Activated CD4-positive, alpha-beta T cell treated with anti-CD3 and anti-CD28 coated beads, Interleukin-2, amount 10 ng/mL, durations not matched to agents 24 days and 14 days (primary cell): ENCODE measurements at places on chromosomes 5 and 9. TPM values are rescaled to one million over a fixed set of nuclear protein-coding genes. Genes with fewer than 3 reads are reported as not detected.
A peak's percentile ranks its signal among the peaks of the same experiment; 100 is the strongest.

DNA sequence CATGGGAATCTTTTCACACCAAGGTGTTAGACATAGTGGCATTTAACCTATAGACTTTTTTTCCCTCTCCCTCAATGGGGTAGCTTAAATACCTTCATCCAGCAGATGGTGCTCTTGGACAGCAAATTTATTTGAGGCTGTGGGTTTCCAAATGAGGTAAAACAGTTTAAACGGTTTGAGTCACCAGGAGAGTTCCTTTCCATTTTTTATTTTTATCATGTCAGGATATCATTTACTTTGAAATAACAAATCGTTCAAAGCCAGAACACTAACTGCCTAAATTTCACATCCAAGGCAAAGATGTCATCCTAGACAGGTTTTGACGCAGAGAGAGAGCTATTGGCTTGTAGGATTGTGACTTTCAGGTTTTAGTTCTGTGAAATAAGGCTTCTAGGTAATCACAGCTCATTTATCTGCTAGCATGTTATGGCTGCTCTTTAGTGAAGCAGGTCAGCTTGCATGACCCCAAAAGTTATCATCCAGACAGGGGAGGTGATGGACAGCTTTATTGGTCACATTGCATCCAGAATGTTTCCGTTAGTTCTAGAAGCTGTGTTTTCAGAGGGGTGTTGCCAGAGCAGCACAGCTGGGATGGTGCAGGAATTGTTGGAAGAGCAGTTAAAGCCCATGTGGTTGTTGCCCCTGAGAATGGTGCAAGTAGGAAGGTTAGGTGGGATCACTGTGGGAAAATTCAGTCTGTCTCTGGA is 69.8 kb downstream of the KDM4C start:
- DNase-seq, result peak; percentile 86

The PITX1 gene
- total RNA-seq, result 0.61 and 0.78 TPM in 2 replicates

DNA sequence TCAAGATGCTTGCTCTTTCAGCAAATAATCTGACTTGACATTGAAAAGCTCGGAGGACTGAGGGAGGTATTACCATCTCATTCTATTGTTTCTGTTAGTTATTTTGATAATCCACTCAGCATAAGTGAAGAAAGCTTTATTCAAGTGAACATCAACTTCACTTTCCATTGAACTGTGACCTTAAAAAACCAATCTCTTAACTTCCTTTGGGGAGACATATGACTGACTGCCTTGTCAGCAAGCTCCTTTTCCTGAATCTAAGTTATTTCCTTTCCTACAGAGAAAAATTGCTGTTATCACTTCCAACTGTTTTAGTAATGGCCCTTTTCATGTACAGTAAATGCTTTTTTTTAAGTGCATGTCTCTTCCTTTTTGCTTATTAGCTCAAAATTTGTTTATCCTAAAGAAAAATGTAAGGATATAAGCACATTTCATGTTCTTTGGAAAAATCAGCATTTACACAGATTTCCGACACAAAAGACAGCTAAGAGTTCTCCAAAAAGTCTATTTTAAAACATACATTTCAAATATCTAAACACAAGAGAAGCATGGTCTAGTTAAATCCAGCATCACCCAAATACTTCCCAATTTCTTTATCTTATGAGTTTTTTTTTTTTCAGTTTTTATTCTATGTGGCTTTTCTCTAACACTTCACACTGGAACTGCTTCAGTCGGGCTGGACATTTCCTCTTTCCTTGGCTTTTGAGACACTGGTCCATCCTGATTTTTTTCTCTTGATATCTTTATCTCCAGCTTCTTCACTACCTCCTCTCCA is 117.9 kb upstream of the DAB2 start:
- DNase-seq, result no peak

The SLC36A2 gene
- not detected in 2 replicates for total RNA-seq

The PCDHGA10 gene
- total RNA-seq, result 0.07 and 0.21 TPM in 2 replicates

- DNase-seq, result no peak
These were observed 305.5 kb downstream of the ZSWIM6 start for GRCh38 chr5:61637566-61637965.

DNA sequence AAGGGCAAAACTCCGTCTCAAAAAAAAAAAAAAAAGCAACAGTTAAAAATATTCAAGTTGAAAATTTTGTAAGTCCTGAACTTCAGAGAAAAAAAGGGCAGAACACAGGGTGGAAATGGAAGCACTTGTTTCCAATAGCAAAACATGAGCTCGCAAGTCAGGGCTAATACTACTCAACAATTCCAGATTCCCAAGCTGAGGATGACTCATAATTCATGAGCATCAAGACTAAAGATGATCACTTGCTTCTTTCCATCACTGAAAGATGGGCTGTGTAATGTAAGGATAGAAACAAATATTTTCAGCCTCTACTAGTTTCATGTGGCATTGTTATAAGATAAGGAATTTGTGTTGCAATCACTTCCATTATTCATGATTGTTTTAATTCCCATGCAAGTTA is 33.5 kb upstream of the FST start:
- DNase-seq, result no peak

The IL5 gene
- 7.0 and 7.1 TPM in 2 replicates for total RNA-seq

The PCDHGA7 gene
- 0.05 and 0.23 TPM in 2 replicates for total RNA-seq
